Stimulated activated CD8-positive, alpha-beta memory T cell treated with anti-CD3 and anti-CD28 coated beads, Interleukin-15, amount 100 ng/mL, for 48 hours (primary cell): ENCODE measurements at places on chromosomes 16 and 17.

- DNase-seq = no peak
Measured at GRCh38 chr16:49740256-49740655, 115.7 kb downstream of the ZNF423 start.

DNA sequence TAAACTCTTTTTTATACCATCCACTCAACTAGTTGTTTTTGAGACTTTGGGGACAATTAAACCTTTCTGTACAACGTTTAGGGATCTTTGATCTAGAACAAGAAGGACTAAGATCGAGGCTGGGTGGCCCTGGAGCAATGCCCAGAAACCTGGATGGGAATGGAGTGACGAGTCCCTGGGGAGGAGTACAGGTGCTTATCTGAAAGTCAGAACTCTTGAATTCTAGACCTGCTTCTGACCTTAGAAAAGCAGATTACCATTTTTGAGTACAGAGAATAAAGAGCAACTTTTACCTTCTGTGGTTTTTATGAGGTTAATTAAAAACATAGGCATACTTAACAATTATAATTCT, 17.8 kb downstream of the UBE2Z start:
- no peak for DNase-seq

DNA sequence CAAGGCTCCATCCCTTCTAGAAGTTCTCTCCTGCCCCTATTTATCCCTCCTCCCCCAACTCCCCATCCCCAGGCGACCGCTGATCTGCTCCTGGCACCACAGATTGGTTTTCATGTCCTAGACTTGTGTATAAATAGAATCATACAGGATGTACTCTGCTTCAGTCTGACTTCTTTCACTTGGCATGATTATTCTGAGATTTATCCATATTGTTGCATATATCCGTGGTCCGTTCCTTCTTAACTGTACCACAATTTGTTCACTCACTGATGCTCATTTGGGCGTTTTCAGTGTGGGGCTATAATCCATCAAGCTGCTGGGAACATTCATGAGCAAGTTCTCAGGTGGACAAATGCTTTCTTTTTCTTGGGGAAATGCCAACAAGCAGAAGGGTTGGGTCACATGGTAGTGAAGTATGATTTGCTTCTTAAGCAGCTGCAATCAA, 23.9 kb downstream of the PITPNM3 start:
- no peak for DNase-seq

- peak; percentile 79 for DNase-seq
Measured at GRCh38 chr16:56643080-56643778, 4.8 kb downstream of the MT1A start.

- no peak for DNase-seq
Measured at GRCh38 chr17:37148156-37148555, 199.4 kb downstream of the AATF start.

- no peak for DNase-seq
Measured at GRCh38 chr16:86466696-86467406, 43.5 kb upstream of the FOXF1 start.

DNA sequence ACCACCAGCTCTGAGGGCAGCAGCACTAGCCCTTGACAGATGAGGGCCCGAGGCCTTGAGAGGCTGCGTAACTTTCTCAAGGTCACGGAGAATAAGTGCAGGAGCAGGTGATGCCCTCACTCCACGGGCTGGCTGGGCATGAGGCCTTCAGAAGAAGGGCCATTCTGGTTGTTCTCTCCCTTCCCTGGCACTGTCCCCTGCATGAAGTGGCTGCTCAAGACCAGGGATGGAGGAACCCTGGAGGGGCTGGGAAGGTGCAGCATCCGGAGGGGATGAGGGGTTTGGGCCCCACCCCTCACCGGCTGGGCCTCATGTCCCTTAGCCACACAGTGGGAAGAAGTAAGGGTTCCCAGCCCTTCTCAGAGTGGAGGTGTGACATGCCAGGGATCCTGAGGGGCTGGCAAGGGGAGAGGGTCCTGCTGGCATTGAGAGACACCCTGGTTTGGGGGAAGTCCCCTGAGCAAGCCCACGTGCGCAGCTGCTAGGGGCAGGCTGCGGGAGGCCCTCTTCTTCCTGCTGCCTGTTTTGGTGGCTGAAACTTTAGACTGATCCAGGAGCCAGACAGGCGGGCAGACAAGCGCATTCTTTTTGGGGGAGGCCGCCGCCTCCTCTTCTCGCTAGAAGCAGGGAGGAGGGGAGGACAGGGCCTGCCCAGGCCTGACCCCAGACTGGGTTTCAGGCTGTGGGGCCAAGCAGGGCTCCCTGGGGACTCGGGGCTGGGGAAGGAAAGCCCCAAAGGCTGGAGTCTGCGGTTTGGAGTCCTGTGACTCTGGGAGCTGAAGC, 74.0 kb downstream of the N4BP1 start:
- no peak for DNase-seq

GRCh38 chr16:47065766-47066688, 77.7 kb downstream of the NETO2 start:
- DNase-seq = no peak
